ENCODE measurements at places on chromosomes 4 and X.

- no peak for DNase-seq
Observed at GRCh38 chr4:167893531-167893930, 198.8 kb upstream of the ANXA10 start.

- DNase-seq, result no peak
Observed at GRCh38 chr4:177566691-177567090, 124.5 kb upstream of the AGA start.

GRCh38 chr4:127284236-127284635 lies 348.5 kb upstream of the INTU start:
- no peak for DNase-seq

GRCh38 chr4:170990989-170991589 lies 822.1 kb upstream of the GALNTL6 start:
- no peak for DNase-seq

DNA sequence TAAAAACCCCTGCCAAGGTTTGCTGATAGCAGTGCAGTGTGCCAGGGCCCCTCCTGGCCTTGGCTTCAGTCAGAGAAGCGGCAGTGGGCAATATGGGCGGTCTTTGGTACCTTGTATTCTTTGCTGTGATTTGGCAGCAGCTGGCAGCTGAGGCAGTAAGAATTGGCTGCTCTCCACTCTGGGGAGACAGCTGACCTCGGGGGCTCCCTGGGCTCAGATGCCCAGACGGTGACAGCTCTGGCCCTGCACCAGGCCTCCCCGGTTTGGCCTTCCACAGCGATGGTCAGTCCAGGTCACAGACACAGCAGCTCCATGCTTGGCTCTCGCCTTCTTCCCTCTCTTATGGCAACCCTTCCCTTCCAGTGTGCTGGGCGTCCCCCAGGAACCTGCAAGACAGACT lies 330.9 kb downstream of the BCOR start:
- no peak for DNase-seq

DNA sequence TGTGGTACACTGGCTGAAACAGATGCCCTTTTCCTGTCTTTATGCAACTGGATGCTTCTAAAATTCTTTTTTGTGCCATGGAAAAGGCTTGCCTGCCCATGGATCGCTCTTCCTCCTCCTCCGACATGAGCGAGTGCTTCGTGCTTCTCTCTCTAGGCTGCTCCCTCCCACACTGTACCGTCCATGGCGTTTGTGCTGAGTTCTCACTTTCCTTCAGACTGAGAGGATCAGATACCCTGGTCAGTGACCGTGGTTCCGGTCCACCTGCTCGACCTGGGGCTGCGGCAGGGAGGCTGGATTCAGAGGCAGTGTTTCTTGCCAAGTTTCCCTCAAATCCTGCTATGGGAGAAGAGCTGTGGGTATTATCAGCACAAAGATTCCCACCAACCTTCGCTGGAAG lies 10.2 kb upstream of the CLDN24 start:
- no peak for DNase-seq

DNA sequence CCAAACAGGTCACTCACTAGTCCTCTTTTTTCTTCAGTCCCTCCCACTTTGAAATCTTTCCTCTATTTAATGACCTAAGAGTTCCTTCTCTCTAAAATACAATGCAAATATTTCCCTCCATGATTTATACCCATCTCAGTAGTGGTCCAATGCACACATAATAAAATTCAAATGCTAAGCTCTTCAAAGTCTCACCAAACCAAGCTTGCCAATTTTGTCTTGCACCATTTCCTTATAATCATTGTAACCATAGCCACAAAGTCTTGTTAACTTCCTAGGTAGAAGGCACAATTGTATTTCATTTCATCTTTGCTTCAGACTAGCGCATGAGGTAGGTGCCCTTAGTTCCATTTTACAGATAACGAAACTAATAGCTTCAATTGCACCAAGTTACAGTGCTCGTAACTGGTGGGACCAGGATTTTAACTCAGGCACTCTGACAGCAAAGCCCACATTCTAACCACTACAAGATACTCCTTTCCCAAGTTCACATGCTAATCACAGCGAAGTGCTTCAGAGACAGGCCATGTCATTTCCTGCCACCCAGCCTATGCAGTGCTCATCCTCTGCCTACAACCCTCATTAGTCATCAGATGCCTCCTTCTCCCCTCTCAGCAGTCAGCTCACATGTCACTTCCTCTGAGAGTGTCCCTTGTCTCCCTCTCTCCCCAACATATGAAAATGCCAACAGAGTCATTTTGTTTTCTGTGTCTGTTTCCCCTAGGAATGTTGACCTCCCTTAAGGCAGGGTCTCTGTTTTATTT lies 66.9 kb upstream of the PPARGC1A start:
- no peak for DNase-seq

Data from transverse colon (tissue), 4 donors.